Suprapubic skin (tissue), 4 donors: ENCODE measurements at places on chromosomes 4 and X. TPM values are rescaled to one million over a fixed set of nuclear protein-coding genes. Genes with fewer than 3 reads are reported as not detected.

DNA sequence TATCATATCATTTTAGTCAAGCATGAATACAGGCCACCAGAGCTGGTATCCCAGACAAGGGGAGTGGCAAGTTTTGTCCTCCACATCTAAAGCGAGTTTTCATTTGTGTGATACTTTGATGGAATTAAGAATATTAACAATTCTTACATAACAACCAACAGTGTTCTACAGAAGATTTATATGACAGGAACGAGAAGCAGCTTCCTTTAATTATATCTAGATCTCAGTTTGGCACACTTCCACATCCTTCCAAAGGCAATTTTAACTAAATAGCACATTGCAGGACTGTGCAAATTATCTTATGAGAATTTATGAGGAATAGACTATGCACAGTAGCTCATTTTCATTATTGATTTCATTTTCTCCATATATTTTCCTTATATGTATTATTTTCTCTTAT is 121.2 kb upstream of the GUCY1A1 start:
- DNase-seq: no peak
- H3K4me3 ChIP-seq: no peak overlapping the region
- H3K27me3 ChIP-seq: no peaks in the 10 kb centered on the region
- no peaks in the 10 kb centered on the region for H3K36me3 ChIP-seq
- no peak overlapping the region for H3K27ac ChIP-seq

Gene TLR2
- 8.4 TPM for total RNA-seq

- H3K36me3 ChIP-seq: no peaks in the 10 kb centered on the region
- no peaks in the 10 kb centered on the region for H3K4me1 ChIP-seq
- DNase-seq: no peak
- H3K27me3 ChIP-seq: no peaks in the 10 kb centered on the region
These were observed 39.8 kb upstream of the LGI2 start for GRCh38 chr4:25070545-25070944.

Gene CRLF2
- total RNA-seq: not detected

DNA sequence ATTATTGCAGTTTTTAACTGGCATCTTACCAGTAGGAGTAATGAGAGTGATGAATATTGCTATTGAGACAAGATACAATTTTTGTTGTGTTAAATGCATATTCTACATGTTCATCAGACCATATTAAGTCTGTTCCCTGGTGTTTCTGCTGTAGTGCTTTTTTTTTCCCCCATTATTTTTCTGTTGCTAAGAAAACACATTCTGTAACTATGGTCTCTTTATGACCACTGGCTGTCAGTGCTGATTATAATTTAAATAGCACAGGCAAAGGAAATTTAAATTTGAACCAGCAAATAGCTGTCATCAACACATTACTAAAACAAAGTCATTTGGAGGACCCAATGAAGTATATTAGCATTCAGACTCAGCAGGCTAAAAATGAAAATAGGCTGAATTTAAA is 98.3 kb upstream of the ANKRD50 start:
- H3K27ac ChIP-seq: no peak overlapping the region
- no peaks in the 10 kb centered on the region for H3K4me1 ChIP-seq
- no peaks in the 10 kb centered on the region for H3K27me3 ChIP-seq
- no peak for DNase-seq
- no peak overlapping the region for H3K4me3 ChIP-seq

Gene GUCY1B1
- total RNA-seq: 5.6 TPM

GRCh38 chr4:182823576-182823975 is 93.6 kb downstream of the DCTD start:
- no peaks in the 10 kb centered on the region for H3K27me3 ChIP-seq
- no peak for DNase-seq
- no peak overlapping the region for H3K27ac ChIP-seq
- H3K36me3 ChIP-seq: no peaks in the 10 kb centered on the region

DNA sequence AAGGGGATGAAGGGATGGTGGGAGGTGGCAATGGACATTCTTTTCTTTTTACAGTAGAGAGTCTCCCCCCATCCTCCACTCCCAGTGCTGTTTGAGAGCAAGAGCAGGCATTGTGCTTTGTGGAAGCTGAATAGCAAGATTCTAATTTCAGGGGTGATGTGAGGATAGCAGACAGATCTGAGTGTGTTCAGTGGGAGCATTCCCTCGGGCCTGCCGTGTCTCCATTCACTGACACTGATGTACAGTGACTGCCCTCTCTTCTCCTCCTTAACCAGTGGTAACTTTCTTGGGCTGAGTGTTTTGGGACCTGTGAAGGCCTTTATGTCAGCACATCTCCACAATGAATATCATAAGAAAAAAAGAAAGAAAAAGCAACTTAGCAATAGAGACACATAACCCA is 396.6 kb upstream of the RPS6KA3 start:
- no peak for DNase-seq
- H3K4me3 ChIP-seq: no peak overlapping the region
- no peaks in the 10 kb centered on the region for H3K36me3 ChIP-seq

Gene GAGE12F
- total RNA-seq: not detected

Gene CSAG2
- not detected for total RNA-seq

DNA sequence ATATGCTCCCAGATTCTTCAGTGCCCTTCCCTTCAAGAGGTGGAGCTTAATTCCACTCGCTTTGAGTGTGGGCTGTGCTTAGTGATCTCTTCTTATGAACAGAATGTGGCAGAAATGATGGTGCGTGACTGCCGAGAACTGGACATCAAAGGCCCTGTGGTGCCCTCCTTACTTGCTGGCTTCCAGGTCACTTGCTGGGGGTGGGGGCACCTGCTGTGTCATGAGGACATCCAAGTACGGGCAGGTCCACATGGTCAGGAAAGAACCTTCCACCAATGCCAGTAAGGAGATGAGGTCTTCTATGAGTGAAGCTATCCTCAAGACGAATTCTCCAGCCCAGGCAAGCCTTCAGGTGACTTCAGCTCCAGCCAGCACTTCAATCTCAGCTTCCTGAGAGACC is 95.8 kb downstream of the FAM53A start:
- H3K4me1 ChIP-seq: no peaks in the 10 kb centered on the region
- peaks cover 13% of the 10 kb centered on the region for H3K27me3 ChIP-seq
- H3K27ac ChIP-seq: no peak overlapping the region
- no peaks in the 10 kb centered on the region for H3K36me3 ChIP-seq
- H3K4me3 ChIP-seq: no peak overlapping the region

DNA sequence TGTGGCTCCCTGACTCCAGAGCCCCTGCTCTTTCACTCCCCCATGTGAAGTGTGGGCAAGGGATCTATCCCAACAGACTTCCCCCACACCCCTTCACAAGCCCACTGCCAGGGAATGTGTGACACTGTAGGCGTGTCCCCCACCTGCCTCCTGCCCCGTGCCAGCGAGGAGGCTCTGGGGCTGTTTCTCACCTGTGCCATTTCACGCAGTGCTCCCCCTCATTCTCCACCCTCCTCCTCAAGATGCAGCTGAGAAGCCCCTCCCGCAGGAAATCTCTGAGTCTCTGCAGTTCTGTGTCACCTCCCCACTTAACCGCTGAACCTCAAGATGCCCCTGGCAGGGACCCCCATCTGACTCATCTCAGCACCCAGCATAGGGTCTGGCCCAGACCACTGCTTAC is 5.4 kb downstream of the MAN2B2 start:
- no peak overlapping the region for H3K27ac ChIP-seq
- H3K4me1 ChIP-seq: peaks cover 12% of the 10 kb centered on the region
- H3K4me3 ChIP-seq: no peak overlapping the region
- H3K27me3 ChIP-seq: no peaks in the 10 kb centered on the region
- no peak for DNase-seq
- peaks cover 72% of the 10 kb centered on the region for H3K36me3 ChIP-seq

Gene USP46
- total RNA-seq: 9.2 TPM
